ENCODE measurements at places on chromosomes 2 and 18.
A peak's percentile ranks its signal among the peaks of the same experiment; 100 is the strongest.

DNA sequence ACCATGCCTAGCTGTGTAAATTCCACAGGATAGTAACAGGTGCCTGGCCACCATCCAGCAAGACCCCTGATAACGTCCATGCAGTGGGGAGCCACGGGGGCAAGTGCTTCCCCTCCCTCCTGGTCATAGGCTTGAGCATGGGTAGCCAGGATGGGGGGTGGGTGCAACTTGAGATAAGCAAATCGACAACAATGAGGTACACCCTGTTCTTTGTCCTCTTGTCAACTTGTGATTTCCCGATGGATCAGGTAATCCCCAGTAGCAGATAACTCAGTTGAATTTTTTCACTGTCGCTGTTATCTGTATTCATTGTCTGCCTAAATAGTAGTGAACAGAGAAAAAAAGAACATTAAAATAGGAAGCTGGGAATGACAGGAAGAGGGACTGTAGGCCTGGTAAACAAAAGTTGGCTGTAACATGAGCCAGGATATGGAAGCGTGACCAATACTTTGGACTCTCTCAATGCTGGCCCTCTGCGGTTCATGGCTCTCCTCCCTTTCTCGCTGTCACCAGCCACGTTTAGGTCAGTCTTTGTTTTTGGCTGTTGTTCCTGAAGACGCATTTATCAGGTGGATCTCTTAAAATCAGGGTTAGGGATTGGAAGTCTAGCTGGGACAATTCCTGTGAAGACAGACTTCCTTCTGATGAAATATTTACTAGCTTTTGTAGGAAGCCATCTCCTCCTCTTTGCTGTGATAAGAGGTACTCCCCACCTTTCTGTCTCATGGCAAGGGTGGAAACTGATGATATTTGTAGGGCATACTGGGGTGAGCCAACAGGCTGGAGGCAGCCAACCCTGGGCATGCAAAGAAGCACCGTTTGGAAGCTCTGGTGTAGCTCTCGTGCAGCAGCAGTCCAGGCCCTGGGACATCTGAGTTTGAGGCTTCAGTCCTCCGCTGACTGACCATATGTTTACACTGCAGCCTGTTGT is 42.4 kb downstream of the TCF7L1 start:
- no peak for DNase-seq

GRCh38 chr2:188529710-188530109 is 238.0 kb downstream of the GULP1 start:
- DNase-seq = no peak

DNA sequence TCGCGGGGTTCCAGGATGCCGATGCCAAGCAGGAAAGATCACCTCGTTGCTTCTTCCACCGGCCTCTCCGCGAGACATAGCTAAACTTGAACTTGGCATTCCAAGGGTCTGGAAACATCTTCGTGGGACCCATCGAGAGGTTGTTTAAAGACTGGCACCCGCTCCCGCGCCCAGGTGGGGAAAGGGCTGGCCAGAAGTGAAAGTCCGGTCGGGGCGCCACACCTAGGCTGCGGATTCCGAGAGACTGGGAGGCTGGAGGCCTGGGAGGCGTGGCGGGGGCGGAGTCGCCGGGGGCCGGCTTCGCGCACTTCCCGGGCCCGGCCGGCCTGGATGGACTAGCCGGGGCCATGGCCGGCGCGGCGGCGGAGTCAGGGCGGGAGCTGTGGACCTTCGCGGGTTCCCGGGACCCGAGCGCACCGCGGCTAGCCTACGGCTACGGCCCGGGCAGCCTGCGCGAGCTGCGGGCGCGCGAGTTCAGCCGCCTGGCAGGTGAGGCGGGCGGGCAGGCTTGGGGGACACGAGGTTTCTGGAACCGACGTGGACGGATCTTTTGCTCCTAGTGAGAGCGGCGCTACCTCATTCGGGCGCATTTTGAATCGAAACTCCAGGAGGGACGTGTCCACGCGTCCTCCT is at the start of gene MOCOS:
TSS of gene MOCOS (plus strand) at position 305 of the 633 bp plus-strand sequence. CDS start at position 348, 43 bp downstream.
- peak; percentile 86 for DNase-seq

DNA sequence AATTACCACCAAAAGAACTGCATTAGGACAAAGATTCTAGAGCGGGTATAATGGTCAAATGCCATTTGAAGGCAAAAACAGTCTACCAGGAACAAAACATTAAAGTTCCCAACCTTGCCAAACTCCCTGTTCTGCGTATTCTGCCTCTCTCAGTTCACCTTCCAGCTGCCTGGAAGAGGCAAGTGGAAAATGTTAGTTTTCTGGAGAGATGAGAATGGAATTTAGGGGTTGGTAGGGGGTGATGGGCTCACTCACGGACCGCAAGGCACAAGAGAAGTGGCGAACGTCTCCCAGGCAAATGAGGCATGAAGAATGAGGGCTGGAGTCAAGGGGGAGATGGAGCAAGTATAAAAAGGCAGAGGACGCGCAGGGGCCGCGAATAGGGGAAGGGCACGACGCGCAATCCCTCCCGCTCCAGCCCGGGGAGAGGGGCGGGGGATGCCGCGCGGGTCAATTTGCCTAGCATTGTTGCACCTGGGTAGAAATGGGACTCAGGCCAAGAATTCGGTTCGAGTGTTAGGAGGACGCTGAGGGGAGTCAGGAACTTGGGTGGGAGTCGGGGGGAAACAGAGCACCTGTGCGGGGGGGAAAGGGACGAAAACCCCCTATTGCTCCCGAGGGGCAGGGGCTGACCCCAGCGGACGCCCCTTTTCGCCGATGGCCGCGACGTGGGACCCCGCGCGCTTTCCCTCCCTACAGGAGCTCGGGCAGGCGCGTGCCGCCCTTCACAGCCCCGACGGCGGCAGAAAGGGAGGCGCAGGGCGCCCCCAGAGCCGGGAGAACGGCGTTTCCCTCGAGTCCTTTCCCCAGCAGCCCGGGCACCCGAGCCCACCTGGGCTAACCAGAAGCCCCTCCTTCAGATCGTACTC is 573 bp downstream of the PAIP2B start:
- DNase-seq = no peak

DNA sequence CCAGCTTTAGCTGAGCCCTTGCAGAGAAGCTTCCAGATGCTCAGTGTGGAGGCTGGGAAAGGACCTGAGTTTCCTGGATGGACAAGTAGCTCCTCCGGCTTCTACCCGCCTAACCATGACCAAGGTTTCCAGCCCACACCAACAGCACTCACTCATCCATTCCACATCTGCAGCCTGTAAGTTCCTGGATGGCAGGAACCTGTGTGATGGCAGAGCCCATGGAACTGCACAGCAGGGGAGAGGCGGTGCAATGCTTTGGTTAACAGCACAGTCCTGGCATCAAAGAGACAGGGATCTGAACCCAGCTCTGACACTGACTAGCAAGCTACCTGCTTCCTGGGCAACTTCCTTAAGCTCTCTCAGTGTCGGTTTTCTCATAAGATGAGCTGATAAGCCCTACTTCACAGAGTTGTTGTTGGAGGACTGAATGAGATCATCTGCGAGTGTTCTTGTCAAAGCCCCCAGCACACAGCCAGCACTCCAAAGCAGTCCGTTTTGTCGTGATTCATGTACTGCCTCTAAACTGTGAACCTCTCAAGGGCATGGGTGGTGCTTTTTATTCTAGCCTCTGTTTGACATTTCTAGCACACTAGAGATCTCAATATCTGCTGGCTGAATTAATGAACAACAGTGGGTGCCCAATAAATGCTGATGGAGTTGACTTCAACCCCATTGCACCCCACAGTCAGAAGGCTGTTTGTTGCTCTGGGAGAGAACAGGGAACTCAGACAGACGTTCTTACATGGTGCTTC is 41.6 kb upstream of the OTOF start:
- no peak for DNase-seq

Measured in type B pancreatic cell (in vitro differentiated cells).